NCI-H526 treated with DMSO at 0.1 percent for 48 hours (cell line): ENCODE measurements at places on chromosomes 3 and 15.

GRCh38 chr3:187782006-187782405, 36.7 kb upstream of the BCL6 start:
- no peak for DNase-seq

GRCh38 chr3:50588759-50589433, 19.6 kb downstream of the HEMK1 start:
- DNase-seq, result no peak

DNA sequence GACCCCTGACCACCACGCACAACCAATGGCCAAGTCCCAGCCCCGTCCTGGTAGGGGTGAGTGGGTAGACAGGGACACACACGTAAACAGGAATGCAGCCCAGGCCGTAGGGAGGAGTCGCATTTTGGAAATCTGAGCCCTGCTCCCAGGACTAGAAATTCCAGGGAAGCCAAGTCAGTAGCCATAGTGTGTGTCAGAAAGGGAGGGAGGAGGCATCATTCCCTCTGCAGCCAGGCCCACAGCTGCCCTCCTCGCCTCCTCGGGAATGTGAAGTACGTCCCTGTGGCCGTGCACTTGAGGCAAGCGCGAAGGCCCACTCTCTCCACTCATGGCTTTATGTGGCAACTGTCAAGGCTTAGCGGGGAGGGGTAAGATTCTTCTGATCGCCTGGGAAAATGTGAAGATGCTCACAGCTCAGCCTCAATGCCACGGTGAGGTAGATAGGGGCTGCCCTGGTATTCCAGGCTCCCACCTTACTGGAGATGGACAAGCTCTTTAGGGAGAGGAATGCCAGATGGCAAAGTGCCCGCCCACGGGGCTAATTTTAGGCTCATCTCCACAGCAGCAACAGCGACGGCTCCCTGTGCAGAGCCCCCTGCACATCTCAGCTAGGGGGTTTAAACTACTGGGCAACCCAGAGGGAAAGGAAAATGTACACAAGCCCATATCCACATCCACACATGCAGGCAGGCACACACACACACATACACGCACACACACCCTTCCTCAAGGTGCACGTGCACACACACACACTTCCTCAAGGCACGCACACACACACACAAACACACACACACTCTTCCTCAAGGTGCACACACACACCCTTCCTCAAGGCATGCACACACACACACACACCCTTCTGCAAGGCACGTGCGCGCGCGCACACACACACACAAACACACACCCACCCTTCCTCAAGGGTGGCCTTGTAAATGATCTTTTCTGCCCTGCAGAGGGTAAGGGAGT, 65.5 kb downstream of the ADCY5 start:
- no peak for DNase-seq

DNA sequence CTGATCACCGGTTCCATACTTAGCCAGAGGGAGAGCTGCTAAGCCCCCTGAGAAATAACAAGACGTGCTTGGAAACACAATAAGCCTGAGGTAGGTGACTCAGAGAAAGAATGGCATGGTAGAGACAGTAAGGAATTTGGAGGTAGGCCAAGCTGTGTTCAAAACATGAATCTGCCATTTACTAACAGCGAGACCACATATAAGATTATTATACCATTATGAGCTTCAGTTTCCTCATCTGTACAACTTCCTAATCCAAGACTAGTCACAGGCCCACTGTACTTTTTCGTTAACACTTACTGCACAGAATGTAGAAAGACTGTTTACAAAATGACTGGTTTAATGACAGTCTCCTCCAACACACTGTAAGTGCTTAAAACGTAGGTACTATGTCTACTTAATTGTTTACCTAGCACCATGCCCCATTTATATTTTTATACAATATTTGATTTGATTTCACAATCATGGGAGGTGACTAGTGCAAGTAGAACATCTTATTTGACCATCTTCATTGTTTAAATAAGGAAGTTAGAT, 25.7 kb downstream of the ATOSA start:
- no peak for DNase-seq

- DNase-seq, result no peak
Observed at GRCh38 chr3:150232992-150233451, 175.1 kb upstream of the TSC22D2 start.

- DNase-seq, result no peak
Observed at GRCh38 chr3:36220173-36220572, 160.1 kb upstream of the STAC start.

DNA sequence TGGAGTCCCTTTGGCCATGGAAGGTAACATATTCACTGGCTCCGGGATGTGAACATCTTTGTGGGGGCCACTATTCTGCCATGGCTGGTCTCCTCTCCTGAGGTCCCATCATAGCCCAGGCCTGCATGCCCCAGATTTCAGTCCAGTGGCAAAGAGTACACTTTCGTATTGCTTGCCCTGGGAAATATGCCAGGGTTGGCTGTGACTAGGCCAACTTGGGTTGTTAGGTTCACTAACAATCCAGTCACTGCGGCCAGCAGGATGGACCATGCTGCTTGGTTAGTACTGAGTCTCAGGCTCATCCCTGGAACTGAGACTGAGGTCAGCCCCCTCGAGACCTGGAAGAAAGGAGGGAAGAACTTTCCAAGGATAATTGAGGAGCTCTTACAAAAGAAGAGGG, 9.8 kb upstream of the EEFSEC start:
- no peak for DNase-seq
